Smooth muscle cell of the coronary artery (primary cell): ENCODE measurements at places on chromosomes 16 and 17. TPM values are rescaled to one million over a fixed set of nuclear protein-coding genes. Genes with fewer than 3 reads are reported as not detected.

The ANKRD40CL gene
- total RNA-seq, result not detected in 2 replicates

The CRYM gene
- 2.8 TPM in 1 of 2 replicates, not detected in the other for total RNA-seq

The HYDIN gene
- 0.08 and 0.12 TPM in 2 replicates for total RNA-seq

The NME2 gene
- 825 and 834 TPM in 2 replicates for total RNA-seq

The ACOX1 gene
- 58.5 and 155 TPM in 2 replicates for total RNA-seq

The TSNAXIP1 gene
- 1.2 and 1.9 TPM in 2 replicates for total RNA-seq

The PRR35 gene
- under 0.01 TPM in 1 of 2 replicates, not detected in the other for total RNA-seq

The FBXW10 gene
- total RNA-seq, result under 0.01 TPM in 1 of 2 replicates, not detected in the other

The TBC1D26 gene
- total RNA-seq, result under 0.01 and 0.08 TPM in 2 replicates

The STAT5B gene
- 21.1 TPM in 2 replicates for total RNA-seq

The IL21R gene
- total RNA-seq, result under 0.01 and 1.9 TPM in 2 replicates

The TLE7 gene
- not detected in 2 replicates for total RNA-seq

The SPOP gene
- 99.2 and 104 TPM in 2 replicates for total RNA-seq

The TTYH2 gene
- total RNA-seq, result 1.7 and 6.3 TPM in 2 replicates
